A549 treated with GW870086 at 1 μM for 4 hours (cell line): ENCODE measurements at places on chromosomes 3 and 15. TPM values are rescaled to one million over a fixed set of nuclear protein-coding genes. Genes with fewer than 3 reads are reported as not detected.

AGBL1 gene
- not detected in 5 replicates for total RNA-seq

LYZL4 gene
- total RNA-seq = not detected in 5 replicates

SEMA6D gene
- total RNA-seq = not detected in 5 replicates

CLRN1 gene
- not detected in 5 replicates for total RNA-seq

PXYLP1 gene
- 8.0 to 12.0 TPM (median 10.2 TPM) in 5 replicates for total RNA-seq

KCNMB3 gene
- 0.95 to 1.5 TPM (median 1.1 TPM) in 5 replicates for total RNA-seq
